ENCODE measurements at places on chromosomes 4 and X.

- no peak for DNase-seq
These were observed 65.5 kb upstream of the TRIM2 start for GRCh38 chr4:153138736-153139135.

- peak; percentile 2 for DNase-seq
These were observed 373 bp downstream of the ELOVL6 start for GRCh38 chr4:110198049-110198434.

DNA sequence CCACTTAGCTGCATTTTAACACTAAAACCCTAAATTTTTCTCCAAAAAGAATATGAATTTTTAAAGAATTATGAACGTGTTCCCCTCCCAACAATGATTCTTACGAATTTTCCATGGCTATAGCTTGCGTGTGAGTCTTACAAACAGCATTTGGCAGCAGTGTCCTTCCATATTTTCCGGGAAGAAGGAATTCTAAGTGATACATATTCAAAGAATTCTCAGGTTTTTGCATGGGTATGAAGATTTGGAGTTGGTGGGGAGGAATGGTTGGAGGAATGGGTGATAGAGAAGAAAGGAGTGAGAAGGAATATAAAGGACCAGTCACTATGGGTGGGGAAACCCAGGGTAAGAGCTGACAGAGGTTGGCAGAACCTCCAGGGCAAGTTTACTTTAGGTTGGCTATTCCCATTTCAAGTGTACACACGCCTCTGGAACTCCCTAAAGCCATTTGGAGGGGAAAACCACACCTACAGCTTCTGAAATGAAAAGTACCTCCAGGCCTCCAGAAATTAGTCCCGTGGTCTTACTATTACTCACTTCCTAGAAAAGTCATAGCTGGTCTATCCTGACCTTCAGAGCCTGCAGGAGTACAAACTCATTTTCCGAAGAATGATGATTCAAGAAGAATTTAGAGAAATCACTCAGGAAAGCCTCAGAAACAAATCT is 420.8 kb upstream of the DIPK2B start:
- no peak for DNase-seq

- DNase-seq = no peak
These were observed 6.4 kb upstream of the ANTXR2 start for GRCh38 chr4:80079255-80079923.

GRCh38 chr4:7426525-7427171 is 8.1 kb downstream of the PSAPL1 start:
- no peak for DNase-seq

DNA sequence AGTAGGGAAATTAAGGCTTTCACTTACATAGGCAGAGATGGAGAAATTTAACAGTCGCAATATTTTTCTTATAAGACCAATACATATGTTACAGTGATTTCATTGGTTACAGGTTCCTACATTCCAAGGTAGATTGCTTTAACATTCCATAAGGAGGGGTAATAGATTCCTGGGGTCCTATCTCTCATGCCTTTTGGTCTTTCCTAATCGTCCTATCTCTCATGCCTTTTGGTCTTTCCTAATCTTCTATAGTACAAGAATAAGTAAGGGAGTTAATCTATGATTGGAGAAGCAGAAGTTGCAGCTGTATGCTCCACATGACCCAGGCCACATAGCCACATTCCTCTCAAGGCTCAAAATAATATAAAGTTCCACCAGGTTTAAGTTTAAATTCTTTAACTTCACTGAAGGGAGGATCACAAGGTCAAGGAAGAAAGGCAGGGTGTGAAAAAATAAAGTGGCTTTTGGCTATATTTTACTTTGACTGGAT is 285.0 kb upstream of the BOD1L1 start:
- DNase-seq = no peak

- no peak for DNase-seq
These were observed 120.2 kb upstream of the PDE5A start for GRCh38 chr4:119748853-119749252.
